A549 treated with RU486 at 1 μM for 4 hours (cell line): ENCODE measurements at places on chromosomes 4 and X. TPM values are rescaled to one million over a fixed set of nuclear protein-coding genes. Genes with fewer than 3 reads are reported as not detected.

The HSFX2 gene
- 0.13 to 0.55 TPM in 2 of 5 replicates, not detected in the others for total RNA-seq

The MEPE gene
- total RNA-seq, result not detected in 5 replicates

The FAM200B gene
- total RNA-seq, result 23.3 to 34.9 TPM (median 31.6 TPM) in 5 replicates

The SYTL4 gene
- total RNA-seq, result 1.9 to 2.6 TPM (median 2.2 TPM) in 5 replicates

The CT45A1 gene
- not detected in 5 replicates for total RNA-seq

The SMAD1 gene
- total RNA-seq, result 8.9 to 12.3 TPM (median 11.0 TPM) in 5 replicates

The MTNR1A gene
- 0.21 to 0.64 TPM (median 0.31 TPM) in 5 replicates for total RNA-seq
